ELF-1 (cell line): ENCODE measurements at places on chromosomes 4 and X.

- no peak for DNase-seq
These were observed 64.4 kb downstream of the RPS3A start for GRCh38 chr4:151163855-151164254.

DNA sequence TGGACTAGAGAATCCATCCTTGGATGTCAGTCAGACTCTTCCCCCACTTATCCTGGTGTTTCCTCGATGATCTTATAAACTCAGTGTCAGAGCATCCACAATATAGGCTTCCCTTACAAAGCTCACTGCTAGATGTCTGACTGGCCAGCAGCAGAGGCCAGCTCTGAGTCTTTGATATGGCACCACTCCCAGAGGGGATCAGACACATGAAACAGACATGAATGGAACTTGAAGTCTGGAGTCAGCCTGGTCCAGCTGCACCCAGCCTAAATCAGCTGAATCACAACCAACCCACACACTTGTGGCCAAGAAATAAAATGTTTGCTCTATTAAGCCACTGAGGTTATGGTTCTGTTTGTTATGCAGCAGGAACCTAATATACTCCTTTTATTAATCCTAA lies 129.6 kb upstream of the MED14 start:
- DNase-seq = no peak

DNA sequence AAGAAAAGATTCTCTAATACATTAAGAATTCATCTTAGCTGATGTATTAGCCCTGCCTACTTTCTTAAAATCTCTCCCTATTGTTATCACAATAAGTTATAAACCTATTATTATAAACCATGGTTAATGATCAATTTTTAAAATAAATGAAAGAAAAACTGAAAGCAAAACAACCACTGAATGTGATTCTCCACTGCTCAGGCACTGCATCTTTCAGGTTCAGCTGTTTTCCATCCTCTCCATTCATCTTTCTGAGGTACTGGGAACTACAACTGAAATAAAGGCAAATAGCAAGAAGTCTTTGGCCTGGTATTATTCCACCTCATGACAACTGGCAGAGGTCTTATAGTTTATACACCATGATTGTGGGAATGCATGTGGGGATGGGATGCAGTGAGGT lies 798.9 kb upstream of the AADAT start:
- no peak for DNase-seq

GRCh38 chr4:47224361-47224760 lies 193.0 kb downstream of the GABRB1 start:
- no peak for DNase-seq

DNA sequence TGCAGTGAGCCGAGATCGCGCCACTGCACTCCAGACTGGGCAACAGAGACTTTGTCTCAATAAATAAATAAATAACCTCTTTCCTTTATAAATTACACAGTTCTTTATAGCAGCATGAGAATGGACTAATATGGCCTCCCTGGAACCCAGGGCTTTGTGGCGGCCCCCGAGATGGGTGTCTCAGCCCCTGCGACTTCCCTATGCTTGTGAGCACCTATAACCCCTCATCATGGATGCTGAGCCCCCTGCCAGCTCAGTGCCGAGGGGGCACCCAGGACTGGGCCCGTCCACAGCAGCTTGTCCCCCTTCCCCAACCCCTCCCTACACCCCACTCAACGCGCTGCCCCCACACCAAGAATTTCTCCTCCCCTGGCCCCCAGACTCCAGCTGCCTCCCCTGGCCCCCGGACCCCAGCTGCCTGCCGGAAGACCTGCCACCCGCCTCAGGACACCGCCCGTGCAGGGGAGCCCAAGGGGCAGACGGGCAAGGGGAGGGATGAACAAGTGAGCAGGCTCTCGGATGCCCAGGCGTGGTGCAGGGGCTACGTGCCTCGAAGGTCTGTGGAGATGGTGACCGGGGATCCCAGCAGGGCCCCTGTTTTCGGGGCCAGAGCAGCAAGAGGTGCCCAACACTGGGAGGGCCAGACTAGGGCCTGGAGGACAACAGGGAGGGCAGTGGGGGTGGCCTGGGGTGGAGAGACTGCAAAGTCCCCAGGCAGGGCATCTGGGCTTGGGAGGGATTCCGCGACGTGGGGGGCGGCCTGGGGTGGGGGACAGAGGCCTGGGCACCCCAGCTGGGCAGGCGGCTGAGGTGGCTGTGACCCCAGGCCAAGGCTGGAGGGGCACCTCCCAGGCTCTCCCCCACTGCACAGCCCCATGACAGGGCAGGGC lies 74.0 kb downstream of the FAM53A start:
- no peak for DNase-seq

DNA sequence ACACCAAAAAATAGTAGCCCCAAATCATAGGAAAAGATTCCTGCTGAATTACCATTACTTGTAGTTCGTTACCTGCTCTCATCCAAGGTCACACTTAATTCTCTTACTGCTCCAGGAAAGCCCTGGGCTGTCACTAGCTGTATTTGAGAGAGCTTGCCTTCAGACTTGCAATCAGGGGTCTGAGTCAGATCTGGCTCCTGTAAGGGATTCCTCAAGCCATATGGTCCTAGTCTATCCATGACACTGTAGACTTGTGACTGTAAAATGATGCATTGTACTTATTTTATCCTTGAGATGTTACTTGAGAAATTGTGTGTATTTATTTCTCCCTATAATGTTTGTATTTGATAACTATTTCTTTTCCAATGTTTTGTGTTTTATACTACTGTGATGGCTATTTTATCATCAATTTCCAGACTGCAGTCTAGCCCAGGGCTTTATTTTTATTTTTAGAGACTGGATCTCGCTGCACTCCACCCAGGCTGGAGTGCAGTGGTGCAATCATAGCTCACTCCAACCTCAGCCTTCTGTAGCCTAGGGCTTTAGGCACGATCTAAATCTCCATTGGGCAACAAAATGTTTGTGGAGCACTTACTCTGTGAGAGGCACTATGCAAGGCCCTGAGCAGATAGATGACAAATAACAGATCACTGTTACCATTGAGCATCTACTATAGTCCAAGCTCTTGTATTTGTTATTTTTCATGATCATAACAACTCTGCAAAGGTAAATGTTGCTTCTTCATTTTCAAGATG lies 24.2 kb downstream of the ERVMER34-1 start:
- DNase-seq = no peak

DNA sequence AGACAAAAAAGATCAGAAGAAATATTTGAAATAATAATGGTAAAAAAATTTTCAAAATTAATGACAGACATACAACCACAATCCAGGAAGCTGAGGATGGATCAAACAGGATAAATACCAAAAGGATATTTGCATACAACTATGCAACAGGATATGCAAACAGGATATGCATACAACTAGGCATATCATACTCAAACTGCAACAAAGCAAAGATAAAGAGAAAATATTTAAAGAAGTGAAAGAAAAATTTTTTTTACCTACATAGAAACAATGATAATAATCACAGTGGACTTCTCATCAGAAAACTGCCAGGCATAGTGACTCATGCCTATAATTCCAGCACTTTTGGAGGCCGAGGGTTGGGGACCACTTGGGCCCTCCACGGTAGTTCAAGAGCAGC lies 11.3 kb upstream of the DHX15 start:
- DNase-seq = no peak

DNA sequence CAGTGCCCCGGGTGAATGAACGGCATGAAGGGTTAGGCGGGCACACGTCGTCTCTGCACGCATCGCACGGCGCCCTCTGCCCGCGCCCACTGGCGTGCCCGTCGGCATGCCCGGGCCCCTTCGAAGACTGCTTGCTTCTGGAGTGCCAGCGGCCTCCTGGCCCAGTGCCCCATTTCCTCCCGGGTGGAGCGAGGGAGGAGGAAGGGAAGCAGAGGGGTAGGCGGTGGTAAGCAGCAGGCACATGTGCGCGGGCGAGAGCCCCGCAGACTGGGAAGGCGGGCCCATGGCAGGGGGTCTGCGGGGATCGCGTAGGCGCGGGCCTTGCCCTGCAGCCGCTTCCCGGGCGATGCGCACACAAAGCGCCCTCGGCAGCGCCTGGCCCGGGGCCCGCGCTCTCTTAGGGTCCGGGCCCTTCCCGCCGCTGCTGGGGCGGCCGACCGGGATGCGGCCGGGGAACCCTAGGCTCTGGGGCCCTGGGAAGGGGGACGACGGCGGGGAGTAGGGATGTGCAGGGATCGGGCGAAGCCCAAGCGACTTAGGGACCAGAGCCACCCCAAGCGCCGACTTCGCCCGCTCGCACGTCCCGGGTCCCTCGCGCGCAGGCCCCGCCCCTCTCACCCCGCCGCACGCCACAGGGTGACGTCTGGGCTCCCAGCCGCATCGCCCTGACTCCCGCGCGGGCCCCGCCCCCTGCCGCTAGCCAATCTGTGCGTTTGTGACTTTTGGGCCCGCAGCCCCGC lies 866 bp upstream of the EMD start:
- DNase-seq = no peak

DNA sequence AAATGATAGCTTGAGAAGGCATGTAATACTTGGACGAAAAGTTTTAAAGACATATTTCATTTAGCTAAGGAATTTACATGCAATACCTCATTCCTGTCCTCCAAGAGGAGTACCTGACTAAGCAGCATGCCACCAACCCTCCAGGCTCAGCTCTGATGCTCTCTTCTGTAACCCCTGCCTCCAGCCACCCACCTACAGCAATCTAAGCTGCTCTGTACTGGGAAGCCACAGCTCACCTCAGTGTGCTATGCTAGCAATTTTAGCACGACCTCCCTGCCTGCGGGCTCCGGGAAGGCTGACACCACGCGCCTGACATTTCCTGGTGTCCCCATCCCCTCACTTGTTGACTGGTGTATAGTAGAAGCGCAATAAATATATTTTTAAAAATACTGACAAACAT lies 23.2 kb upstream of the GPM6B start:
- peak; percentile 65 for DNase-seq
